ENCODE measurements at places on chromosomes 1 and 21.

GRCh38 chr1:179743679-179744400 lies 749 bp downstream of the FAM163A start:
- DNase-seq = no peak

DNA sequence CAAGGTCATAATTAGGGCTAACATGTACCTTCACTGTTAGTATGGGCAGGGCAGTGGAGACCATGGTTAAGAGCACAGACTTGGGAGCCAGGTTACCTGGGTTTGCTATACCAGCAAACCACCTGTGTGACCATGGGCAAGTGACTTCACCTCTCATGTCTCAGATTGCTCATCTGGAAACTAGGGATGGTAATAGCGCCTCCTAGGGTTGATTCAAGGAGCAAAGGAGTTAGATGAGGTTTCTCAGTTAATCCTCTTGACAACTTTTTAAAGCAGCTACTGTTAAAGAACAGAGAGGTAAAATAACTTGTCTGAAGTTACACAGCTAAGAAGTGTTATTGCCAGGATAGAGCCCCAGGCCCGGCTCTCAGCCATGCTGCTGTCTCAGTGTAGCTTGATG lies 790 bp upstream of the MATN1 start:
- DNase-seq = no peak

- no peak for DNase-seq
These were observed 26.4 kb upstream of the EEIG2 start for GRCh38 chr1:108533351-108534083.

DNA sequence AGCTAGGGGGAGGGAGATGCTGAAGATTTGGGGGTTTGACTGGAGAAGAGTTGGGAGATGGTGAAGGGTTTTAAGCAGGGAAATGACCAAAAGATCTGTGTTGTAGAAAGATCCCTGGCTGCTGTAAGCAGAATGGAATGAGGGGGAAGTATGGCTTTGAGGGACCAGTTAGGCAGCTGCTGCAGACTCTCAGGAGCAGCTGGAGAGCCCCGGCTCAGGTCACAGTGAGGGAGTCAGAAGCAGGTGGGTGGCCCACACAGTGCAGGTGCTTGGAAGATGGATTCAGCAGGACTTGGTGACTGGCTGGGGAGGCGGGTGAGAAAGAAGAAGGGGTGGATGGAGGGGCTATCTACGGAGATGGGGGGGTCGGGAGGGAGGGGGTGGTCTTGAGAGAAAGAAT lies 35.7 kb downstream of the EDN2 start:
- DNase-seq = no peak

- DNase-seq = peak; percentile 53
These were observed 64.0 kb downstream of the ADARB1 start for GRCh38 chr21:45138199-45139002.

DNA sequence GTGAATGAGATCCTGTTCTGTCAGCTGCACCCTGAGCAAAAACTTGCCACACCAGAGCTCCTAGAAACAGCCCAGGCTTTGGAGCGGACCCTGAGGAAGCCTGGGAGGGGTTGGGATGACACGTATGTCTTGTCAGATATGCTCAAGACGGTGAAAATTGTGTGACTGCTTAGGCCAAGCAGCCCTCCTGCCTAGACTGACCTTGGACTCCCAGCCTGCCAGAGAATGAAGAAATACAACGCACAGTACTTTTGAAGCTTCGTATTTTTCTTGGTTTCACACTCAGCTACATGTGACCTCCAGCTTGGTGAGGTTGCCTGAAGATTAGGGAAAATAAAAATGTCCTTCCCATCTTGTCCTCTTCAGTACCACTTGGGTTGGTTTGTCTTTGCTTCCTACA lies 15.1 kb downstream of the METTL13 start:
- no peak for DNase-seq

DNA sequence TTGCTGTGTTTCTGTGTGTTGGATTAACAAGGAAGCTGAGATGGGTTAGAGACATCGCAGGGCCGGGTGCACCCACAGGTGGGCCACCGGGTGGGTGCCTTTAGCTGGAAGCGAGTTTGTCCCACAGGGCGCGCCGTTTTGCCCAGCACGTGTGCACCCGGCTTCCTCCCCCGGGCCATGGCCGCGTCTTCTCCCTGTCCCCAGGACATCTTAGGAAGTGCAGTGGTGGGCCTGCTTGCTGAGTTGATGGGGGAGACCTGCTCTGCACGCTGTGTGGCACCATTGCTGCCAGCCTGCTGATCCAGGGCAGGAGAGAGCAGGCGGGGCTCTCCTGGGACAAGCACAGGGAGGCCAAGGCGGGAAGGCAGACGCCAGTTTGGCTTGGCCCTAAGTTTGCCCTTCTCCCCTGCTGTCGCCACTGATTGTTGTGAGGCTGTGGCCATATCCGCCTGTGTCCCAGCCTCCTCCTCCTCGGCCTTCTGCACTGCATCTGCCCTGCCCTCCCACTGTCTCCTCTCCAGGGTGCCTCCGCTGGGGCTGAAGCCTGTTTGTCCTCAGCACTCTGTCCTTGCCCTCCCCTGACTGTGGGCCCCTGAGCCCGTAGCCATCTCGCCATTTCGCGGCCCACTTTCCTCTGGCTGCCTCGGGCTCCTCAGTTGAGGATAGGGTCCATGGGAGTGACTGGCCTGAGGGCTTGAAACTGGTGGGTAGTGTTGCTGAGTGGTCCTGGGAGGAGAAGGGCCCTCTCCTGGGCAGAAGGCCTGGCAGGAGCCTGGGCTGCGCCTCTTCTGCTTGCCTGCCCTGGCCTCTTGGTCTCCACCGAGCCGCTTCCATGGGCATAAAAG lies 47.6 kb downstream of the PKNOX1 start:
- no peak for DNase-seq

- DNase-seq = no peak
These were observed 106.0 kb downstream of the XCL2 start for GRCh38 chr1:168437821-168438220.

DNA sequence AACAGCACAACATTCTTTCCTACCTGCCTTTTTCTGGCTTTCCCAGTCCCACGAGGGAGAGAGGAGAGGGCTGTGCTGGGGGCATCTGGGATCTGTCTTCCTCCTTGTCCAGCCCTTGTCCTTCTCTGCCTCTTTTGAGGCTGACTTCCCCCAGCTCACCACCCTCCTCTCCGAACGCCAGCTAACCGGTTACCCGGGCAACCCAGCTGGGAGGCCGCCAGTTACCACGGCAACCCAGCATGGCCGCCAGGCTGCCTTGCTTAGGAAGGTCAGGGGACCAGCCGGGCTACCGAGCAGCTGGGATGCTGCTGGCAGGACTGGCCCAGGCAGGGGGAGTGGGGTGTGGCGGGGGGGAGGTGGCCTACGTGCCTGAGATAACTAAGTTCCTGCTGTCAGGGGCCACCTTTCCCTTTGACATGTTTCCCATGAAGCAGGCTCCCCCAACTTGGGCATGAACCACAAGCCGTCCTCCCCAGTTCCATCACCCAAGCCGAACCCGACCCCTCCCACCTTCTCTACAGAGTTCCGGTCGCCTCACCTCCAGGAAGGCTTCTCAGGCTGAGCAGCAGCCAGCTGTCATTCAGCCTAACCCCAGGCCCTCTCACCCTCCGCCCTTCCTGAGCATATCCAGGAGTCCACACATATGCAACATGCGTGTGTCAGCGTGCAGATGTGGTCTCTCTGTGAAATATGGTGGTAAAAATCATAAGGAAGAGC lies 8.7 kb downstream of the PLEKHA6 start:
- peak; percentile 88 for DNase-seq

DNA sequence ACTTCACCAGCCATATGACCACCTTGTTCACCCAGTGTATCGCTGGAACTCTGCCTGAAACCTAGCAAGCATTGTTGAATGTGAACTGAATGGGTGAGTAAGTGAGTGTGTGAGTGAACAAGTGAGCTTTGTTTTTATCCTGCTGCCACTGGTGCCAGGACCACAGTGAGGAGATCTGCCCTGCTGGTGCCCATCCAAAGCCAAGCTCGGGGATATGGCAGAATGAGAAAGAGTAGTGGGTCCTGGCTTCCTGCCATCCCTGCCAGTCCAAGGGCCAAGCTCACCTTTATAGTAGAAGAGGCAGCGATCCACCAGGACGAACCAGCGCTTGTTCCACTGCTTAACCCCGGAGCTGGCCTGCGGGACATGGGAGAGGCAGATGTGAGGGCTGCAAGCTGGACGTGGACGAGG lies 53.4 kb upstream of the GOLT1A start:
- DNase-seq = peak; percentile 88

GRCh38 chr1:76680651-76681050 lies 186.6 kb upstream of the ST6GALNAC5 start:
- no peak for DNase-seq

- peak; percentile 42 for DNase-seq
These were observed 10.0 kb upstream of the MACF1 start for GRCh38 chr1:39194398-39195051.

DNA sequence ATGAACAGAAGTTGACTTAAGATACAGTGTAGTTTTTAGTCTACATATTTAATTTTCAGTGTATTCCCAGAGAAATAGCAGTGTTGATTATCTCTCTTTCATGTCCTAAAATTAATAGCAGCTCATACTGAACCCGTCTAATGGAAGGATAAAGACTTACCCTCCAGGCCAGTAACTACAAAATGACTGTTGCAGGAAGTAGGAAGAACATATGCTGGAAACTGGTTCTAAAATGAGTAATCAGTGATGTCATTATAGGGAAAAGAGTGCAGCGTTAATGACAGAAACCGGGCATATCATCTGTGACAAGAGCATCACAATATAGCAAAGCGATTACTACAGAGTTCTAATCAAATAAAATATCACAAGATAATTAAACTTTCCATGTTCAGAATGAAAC lies 385.5 kb downstream of the SMYD3 start:
- no peak for DNase-seq

DNA sequence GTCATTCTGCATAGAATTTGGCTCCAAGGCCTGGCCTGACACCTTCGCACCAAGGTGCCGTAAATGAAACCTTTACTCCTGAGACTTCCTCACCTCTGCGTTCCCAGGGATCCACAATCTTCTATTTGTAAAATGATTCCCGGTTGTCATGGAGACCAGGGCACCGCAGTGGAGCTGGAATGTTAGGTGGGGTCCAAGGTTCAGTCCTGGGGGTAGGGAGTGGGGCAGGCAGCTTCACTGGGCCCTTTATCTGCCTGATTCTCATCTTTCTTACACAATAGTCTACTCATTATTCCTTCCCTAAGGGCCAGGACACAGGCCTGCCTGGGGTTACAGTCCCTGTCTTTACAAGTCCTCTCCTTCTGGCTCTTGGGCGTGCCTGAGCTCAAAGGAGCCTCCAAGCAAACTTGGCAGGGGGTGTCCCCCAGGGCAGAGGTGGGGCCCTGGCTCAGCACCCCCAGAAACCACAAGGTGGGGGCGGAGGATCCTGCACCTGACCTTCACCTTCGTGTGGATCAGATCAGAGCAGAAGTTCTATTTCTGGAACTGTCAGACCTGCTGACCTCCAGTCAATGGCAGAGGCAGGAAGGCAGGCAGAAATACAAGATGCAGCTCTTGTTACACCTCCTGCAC lies 51.1 kb downstream of the RIPK4 start:
- no peak for DNase-seq
